ENCODE measurements at places on chromosomes 7 and 10.

DNA sequence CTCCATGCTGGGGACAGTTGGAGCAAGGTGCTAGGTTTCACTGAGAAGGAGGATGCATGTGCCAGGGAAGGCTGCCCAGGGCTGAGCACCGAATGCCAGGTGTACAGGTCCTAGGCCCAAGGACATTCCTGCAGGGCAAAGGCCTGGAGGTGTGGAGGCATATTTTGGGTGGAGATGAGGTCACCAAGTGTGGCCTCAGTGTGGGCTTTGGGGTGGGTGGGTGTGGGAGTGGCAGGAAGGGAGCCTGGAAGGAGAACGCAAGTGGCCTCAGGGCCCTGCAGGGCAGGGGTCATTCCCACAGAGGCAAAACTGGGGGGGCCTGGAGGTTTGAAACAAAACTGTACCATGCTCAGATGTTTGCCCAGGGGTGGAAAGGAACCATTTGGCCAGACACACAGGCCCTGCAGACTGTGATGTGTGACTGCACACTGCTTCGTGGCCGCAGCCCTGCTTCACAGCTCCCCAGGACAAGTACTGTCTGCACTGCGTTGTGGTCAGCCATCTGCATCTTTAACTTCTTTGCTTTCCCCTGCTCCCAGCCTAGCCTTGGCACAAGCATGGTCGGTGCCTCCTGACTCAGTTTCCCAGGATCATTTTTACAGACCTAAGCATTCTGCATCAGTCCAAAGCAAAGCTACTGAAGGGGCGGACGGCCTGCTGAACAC lies 5.1 kb downstream of the PLPP4 start:
- DNase-seq = no peak

- no peak for DNase-seq
Measured at GRCh38 chr10:119801998-119802538, 70.6 kb downstream of the MCMBP start.

DNA sequence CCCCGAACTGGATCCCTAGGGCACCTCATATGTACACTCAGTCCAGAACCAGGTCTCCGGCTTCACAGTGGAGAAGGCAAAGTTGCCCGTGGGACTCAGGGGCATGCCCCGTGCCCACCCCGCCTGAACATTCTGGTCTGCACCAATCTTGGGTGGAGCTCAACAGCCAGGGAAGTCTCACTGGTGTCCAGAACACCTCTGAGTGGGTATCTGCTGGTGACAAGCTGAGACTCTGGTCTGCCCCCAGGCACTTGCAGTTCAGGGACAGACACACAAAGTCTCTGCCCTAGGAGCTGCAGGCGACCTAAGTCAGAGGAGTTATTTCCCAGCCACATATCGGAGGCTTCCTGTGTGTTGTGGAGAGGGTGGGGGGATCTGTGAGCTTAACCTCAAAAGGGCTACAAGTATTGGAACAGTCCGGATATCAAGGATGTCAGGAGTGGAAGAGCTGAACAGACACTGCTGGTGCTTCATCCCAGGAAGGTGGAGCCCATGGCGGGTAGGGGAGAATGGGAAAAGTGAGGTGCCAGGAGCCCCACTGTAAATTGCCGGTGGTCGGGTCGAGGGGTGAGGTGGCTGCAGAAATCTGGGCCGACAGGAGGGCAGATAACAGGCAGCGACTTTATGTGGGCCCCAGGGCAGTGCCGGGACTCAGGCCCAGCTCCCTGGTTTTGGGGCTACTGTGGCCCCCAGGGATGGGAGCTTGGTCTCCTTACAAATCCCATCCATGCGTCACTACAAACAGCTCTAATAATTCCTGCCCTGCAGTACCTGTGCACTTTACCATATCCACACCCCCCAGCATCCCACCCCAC lies 8.6 kb upstream of the TLX1 start:
- no peak for DNase-seq

- DNase-seq = no peak
Measured at GRCh38 chr10:15860692-15861201, 440 bp upstream of the MINDY3 start.

- peak; percentile 31 for DNase-seq
Measured at GRCh38 chr10:84140036-84140379, 699 bp downstream of the GHITM start.

GRCh38 chr7:43766564-43766963 lies 8.1 kb downstream of the BLVRA start:
- no peak for DNase-seq

- no peak for DNase-seq
Measured at GRCh38 chr7:29217113-29217512, 22.5 kb downstream of the CHN2 start.

GRCh38 chr7:144032985-144033709 lies 15.6 kb upstream of the OR2A5 start:
- no peak for DNase-seq

DNA sequence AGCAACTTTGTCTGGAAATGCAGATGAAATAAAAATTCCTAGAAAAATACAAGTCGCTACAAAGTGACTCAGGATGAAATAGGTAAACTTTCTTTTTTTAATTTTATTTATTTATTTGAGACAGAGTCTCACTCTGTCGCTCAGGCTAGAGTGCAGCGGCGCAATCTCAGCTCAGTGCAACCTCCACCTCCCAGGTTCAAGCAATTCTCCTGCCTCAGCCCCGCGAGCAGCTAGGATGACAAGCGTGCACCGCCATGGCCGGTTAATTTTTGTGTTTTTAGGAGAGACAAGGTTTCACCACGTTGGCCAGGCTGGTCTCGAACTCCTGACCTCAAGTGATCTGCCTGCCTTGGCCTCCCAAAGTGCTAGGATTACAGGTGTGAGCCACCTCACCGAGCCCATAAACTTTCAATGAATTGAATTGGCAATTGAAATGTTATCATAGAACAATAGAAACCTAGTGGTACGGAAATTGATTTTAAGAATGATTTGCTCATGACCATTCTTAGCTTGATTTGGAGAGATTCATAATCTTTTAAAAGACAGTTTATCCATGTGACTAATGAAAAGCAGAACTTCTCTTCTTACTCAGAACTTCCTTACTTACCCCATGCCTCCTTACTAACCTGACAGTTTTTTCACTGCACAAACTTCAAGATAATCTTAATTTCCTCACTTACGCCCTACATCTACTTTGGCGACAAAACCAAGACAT lies 161.7 kb downstream of the FAM107B start:
- no peak for DNase-seq

- peak; percentile 89 for DNase-seq
Measured at GRCh38 chr7:24477398-24478136, 95.7 kb upstream of the PALS2 start.

DNA sequence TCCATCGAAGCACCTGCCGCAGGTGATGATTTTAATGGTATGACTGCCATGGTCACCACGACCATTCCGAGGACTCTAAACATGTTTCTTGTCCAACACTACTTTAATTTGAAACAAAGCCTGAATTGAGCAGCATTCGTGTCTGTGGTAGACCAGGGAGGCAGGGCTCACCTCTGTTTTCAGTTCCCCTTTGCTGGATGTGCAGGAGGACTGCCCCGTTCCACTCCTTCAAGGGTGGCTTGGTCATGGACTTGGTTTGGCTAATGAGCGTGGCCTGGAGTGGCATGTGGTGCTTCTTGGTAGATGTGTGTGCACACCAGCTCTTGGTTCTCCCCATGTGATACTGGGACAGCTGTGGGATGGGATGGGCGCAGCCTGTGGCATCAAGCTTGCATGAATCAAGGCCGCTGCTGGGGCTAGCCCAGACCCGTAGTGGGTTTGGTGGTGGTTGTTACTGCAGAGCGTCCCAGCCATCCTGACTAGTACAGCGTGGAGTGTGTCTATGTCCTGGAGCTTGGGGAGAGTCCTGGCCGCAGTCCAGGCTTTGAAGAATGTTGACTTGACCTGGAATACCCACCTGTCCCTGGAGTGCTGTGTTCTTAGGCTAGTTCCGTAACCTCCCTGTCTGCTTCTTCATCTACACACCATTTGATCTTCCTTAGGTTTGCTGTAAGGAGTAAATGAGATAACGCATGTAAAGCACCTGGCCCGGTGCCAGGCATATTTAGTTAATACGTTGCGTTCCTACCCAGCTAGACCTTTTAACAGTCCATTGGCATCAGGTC lies 34.8 kb downstream of the MGMT start:
- DNase-seq = no peak

DNA sequence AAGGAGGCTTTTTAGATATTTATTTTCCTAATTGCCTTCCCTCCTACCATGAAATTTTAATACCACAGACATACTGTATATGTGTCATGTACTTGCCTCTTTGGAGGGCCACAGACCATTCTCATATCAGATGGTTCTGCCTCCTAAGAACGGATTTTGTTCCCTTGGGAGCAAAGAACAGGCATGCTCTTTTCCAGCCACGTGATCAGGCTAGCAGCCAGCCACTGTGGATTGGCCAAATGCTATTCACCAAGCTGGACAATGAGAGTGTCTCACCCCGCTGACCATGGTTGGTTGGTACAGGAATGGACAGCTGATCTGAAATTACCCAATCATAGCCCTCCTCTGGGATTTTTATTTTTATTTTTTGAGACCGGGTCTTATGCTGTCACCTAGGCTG lies 21.5 kb upstream of the CRHR2 start:
- no peak for DNase-seq

DNA sequence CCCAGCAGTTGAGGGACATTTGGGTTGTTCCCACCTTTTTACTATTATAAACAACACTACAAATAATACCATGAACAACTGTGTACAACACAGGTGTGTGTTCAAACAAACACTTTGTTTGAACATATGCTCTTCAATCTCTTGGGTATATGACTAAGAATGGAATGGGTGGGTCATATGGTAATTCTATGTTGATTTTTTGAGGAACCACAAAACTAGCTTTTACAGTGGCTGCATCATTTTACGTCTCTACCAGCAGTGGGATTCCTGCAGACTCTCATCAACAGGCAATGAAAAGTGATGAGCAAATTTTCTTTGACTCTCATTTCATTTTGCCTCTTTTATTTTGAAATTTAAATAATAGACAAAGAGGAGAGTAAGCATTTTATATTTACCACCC lies 116.9 kb upstream of the KLF14 start:
- no peak for DNase-seq

DNA sequence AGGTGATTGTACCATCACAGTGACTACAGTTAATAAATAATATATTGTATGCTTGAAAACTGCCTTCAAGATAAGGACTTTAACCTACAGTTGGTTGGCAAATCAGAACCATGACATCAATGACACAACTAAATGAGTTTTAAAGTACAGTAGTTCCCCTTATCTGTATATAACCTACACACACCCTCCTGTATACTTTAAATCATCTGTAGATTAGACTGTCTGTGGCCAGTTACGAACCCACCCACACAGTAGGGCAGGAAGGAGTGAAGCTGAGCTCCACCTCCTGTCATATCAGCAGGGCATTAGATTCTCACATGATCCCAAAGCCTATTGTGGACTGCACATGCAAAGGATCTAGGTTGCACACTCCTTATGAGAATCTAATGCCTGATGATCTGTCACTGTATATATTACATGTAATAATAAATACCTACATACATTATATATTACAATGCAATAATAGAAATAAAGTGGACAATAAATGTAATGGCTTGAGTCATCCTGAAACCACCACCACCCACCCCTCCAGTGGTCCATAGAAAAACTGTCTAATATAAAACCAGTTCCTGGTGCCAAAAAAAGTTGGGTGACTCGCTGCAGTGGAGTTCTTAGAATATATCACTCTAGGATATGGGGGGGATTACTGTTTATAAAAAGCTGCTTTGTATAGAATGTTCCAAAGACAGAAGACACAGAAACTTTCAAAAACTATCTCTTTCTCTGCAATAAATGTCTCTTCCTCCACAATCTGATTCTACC lies 5.6 kb downstream of the TPK1 start:
- DNase-seq = peak; percentile 26

- DNase-seq = no peak
Measured at GRCh38 chr7:70830060-70830395, 301.9 kb upstream of the GALNT17 start.

- no peak for DNase-seq
Measured at GRCh38 chr10:94211169-94211510, 151.6 kb downstream of the NOC3L start.

- no peak for DNase-seq
Measured at GRCh38 chr10:124649214-124649613, 95.0 kb downstream of the FAM53B start.

GRCh38 chr10:104076743-104077160 lies 8.9 kb downstream of the COL17A1 start:
- DNase-seq = peak; percentile 53

GRCh38 chr7:136312592-136312991 lies 335.4 kb upstream of the MTPN start:
- DNase-seq = no peak

GRCh38 chr7:26995666-26996065 lies 100.1 kb downstream of the HOXA1 start:
- DNase-seq = no peak

GRCh38 chr7:22801912-22802311 lies 20.7 kb downstream of the TOMM7 start:
- DNase-seq = no peak

DNA sequence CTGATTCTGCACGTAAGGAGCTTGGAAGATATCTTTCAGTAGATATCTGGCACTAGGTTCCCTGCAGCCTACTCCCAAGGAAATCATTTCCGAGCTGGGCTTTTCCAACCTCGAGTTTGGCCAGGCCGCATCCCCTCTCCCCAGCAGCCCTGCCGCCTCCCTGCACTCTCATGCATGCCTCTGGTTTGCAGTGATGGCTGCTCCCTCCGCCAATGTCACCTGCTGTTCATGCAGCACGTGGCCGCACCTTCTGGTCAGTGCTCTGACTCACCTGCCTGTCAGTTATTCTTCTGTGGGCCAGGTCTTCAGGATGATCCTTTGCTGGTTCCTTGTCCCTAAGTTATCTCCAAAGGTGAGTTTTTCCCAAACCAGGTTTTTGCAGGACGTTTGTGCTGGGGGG lies 50.6 kb upstream of the RASGEF1A start:
- DNase-seq = no peak

- no peak for DNase-seq
Measured at GRCh38 chr10:5433182-5433581, 20.8 kb downstream of the NET1 start.

DNA sequence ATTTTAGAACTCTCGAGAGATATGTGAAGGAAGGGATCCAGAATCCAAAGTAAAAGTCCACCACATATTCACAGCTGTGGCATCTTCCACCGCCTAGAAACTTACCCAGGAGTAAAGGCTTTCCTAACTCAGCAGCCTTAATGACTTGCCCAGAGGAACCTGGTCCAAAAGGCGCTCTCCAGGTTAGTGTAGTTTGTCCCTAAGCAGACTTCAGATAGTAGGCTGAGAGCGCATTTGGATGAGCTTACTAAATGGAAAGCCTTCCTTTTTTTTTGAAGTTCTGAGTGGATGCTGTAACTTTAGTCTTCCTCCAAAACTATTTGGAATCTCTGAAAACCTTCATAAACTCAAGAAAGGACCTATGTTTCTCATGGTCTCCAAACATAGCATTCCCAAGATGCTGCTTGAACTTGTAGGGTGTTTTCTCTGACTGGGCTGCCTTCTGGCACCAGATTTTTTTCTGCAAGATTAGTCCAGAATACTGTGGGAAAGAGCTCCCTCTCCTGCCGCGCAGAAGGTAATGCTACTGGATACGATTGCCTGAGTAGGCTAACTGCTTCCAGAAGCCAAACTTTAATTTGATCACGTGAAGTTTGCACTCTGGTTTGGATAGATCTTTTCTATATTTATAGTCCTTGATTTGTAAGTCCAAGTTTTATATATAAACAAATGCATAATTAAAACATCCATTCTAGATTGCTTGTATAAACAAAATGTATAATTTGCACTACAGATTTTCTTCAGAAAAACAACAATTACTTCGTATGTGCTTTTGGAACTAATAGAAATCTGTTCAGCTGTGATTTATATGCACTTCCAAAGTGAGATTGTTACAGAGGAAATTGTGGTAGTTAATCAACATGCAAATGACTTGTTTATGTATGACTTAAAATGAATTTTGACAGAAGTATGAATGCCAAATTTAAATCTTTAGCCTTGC lies 19.6 kb upstream of the GPR37 start:
- peak; percentile 42 for DNase-seq

All from fibroblast of lung (primary cell).